ENCODE measurements at places on chromosomes 12 and 14. TPM values are rescaled to one million over a fixed set of nuclear protein-coding genes. Genes with fewer than 3 reads are reported as not detected.

TMEM30B gene
- total RNA-seq: 3.0 TPM

KLHDC1 gene
- 8.3 TPM for total RNA-seq

ATG101 gene
- 16.3 TPM for total RNA-seq

SLC5A8 gene
- not detected for total RNA-seq

PRH2 gene
- total RNA-seq: not detected

CCDC177 gene
- total RNA-seq: not detected

CD9 gene
- total RNA-seq: 48.6 TPM

MYF6 gene
- total RNA-seq: not detected

PLD4 gene
- total RNA-seq: not detected

RPGRIP1 gene
- total RNA-seq: 0.16 TPM

ANKS1B gene
- total RNA-seq: 7.5 TPM

RNASE3 gene
- not detected for total RNA-seq

BDKRB2 gene
- total RNA-seq: 2.8 TPM

VSX2 gene
- total RNA-seq: not detected

PLEKHG7 gene
- not detected for total RNA-seq

CACNA1C gene
- 5.3 TPM for total RNA-seq

GPX2 gene
- total RNA-seq: not detected

BATF gene
- total RNA-seq: 18.3 TPM

CABP1 gene
- total RNA-seq: 1.3 TPM

BMP4 gene
- 10.0 TPM for total RNA-seq

PTPN21 gene
- 24.3 TPM for total RNA-seq

PCNX1 gene
- total RNA-seq: 109 TPM

KCNJ8 gene
- total RNA-seq: 29.6 TPM

FOXM1 gene
- not detected for total RNA-seq

KRT82 gene
- not detected for total RNA-seq

FGF23 gene
- total RNA-seq: 0.22 TPM

SLC10A1 gene
- total RNA-seq: not detected

NXPH4 gene
- not detected for total RNA-seq

AQP2 gene
- not detected for total RNA-seq

DTX3 gene
- 4.8 TPM for total RNA-seq

VWF gene
- 132 TPM for total RNA-seq

LTBR gene
- total RNA-seq: 81.0 TPM
